ENCODE measurements at places on chromosomes 11 and 22.

DNA sequence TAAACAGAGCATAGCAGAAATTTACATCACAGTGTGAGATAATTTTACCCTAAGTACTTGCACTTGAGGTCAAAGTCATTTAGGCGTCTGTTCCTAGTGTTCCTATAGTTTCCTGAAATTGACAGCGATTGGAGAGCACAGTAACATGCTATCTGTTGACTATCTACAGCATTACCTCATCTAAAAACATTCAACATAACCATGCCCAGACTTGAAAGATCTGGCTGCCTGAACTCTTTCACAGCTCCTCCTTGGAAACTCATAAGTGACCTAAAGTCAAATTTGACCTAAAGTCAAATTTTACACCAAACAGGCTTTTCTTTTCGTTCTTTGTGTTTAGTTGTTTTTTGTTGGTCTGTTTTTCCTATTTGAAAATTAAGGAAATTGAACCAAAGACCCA, 233.8 kb upstream of the UBASH3B start:
- no peak for DNase-seq

DNA sequence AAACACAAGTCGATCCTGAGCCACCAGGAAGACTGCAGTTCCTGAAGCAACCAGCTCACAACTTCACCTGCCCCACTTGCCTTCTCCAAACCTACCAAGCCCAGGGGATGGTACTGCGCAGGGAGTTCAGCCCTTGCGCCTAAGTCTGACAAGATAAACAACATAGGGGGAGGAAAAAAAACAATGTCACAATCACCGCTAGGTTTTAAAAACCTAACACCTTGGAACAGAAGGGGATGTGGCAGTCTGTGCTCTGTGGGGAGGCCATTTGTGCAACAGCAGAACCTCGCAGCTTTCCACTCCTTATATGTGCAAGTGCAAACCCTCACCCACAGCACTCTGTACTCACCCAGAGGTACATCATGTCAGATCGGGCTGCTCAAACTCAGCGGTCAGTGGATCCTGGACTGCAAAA, 134.2 kb downstream of the RBFOX2 start:
- DNase-seq: no peak

DNA sequence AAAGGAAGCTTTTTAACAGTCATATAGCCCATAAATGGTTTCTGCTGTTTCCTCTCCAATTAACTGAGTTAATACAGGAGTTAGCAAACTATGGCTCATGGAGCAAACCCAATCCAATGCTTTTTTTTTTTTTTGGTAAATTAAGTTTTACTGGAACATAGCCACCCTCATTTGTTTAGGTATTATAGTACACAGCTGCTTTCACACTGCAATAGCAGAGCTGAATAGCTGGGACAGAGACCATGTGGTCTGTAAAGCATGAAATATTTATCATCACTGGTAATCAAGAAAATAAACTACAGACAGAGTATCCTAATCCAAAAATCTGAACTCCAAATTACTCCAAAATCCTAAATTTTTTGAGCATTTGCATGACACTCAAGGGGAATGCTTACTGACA, 53.7 kb downstream of the RDX start:
- no peak for DNase-seq

DNA sequence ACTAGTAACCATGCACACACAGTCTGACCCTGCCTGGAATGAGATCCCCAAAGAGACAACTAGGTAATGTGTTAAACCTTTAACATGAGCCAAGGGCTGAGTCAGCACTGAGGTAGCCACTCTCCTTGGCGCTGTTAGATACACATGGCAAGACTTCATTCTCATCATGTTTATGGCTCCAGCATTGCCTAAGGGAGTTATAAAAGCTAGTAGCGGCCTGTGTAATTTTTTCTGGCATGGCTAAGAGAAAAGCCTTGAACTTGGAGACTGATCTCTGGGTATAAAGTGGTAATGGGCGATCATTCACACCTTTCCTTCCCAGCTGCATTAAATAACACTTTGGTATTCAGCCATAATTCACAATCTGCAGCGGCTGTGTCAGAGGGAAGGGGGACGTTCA, 779.7 kb upstream of the LRRC4C start:
- DNase-seq: peak; percentile 53

GRCh38 chr11:132158696-132159095, 788.3 kb downstream of the NTM start:
- DNase-seq: no peak

GRCh38 chr11:19107125-19107524, 9.8 kb upstream of the ZDHHC13 start:
- no peak for DNase-seq

DNA sequence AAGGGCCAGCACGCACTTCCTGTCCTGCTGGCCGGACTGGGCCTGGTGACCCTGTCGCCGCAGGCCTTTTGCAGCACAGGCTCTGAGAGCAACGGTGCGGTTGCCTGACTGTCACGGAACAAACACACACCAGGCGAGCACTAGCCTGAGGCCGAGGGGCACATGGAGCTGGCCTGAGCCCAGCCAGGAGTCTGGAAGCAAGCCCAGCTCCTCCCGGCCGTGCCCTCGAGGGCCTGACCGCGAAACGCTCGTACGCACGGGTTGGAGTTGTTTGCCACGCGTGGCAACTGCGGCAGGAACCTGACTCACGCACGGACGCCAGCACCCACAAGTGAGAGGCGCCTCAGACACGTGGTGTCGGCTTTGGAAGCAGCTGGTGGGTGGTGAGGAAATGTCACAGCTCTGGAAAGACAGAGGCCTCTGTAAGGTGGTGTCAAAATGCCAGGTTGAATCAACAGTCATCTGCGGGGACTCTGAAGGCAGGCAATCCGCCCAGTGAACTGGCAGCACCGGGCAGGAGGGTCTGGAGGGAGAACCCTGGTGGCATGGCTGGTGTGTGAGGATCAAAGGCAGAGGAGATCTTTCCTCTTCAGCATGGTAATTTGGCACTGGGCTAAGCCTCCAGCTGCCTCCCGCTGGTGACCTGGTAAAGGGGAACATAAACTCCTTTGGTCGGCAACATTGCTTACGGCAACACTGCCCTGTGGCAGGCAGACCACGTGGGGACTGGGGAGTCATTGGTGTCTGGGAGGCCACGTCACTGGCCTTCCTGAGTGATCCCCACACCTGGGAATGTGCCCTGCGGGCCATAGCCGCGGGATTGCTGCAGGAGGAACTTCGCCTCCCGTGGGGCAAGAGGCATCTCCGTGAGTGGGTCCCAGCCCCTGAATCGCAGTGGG, 15.3 kb upstream of the IL17REL start:
- DNase-seq: no peak

DNA sequence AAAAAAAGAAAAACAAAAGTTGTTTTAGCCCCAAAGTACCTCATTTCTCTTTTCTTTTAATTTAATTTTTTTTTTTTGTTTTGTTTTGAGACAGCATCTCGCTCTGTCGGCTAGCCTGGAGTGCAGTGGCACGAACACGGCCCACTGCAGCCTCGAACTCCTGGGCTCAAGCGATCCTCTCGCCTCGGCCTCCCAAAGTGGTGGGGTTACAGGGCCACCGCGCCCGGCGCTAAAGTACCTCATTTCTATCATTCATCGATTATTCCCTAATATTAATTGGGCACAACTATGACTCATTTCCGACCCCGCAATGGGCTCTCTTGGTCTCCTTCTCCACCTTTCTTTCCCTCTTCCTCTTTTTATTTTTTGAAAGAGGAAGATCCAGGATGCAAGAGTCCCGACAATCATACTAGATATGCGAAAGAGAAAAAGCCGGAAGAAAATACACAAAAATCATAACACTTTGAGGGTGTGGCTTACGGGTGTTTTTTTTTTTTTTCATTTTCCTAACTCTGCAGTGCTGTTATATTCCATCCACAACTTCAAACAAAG, 475 bp upstream of the AIP start:
- DNase-seq: no peak

GRCh38 chr11:2716376-2717095, 16.7 kb upstream of the KCNQ1OT1 start:
- DNase-seq: no peak

DNA sequence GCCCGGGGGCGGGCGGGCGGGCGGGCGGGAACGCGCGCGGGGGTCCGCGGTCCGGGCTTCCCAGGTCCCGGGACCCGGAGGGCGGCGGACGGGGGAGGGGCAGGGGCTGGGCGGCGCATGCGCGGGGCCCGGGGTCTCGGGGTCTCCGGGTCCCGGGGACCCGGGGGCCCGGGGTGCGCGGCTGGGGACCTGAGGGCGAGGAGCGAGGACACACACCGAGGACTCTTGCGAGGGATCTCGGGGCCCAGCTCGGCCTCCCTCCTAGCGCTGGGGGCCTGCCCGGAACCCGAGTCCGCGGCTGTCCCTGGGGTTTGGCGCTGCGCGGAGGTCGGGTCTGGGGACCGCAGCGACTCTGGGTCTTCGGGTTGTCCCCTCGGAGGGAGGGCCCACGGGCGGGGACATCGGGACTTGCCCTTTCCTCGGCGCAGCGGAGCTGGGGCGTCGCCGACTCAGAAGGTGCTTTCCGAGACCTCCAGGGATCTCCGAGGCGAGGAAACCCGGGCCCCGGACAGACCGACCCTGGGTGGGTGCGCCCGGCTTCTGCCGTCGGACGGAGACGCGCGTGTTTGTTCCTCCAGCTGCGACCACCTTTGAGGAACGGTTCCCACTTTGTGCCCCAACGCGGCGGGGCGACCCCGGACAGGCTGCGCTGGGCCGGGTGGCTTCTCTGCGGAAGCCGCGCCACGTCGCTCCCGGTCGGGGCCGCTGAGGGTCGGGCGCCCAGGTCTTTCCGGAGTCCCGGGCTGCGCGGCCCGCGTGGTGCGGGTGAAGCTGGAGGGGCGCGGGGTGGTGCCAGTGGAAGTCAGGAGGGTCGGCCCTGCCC, 540 bp downstream of the PPARA start:
- no peak for DNase-seq

GRCh38 chr11:45097721-45098493, 48.5 kb upstream of the PRDM11 start:
- peak; percentile 56 for DNase-seq

- peak; percentile 48 for DNase-seq
Observed at GRCh38 chr11:72719144-72719543, 33.1 kb downstream of the ARAP1 start.

DNA sequence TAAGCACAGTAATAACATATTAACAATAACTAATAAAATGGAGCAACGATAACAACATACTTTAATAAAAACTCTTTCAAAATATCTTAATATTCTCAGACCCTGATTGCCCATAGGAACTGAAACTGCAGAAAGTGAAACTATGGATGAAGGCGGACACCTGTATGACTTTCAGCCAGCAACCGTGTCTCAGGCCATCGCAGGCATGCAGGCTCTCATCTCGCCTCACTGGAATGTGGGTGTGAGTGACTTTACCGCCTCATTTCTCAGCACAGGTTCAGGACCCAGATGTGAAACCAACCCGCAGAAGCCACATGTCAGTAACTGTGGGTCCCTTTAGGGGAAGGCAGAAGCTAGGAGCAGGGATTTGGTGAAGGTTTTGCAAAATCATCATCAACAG, 539.1 kb downstream of the FAM181B start:
- DNase-seq: no peak

- no peak for DNase-seq
Observed at GRCh38 chr11:118597556-118597955, 9.9 kb upstream of the PHLDB1 start.

- no peak for DNase-seq
Observed at GRCh38 chr22:46287873-46288751, 8.6 kb upstream of the GTSE1 start.

DNA sequence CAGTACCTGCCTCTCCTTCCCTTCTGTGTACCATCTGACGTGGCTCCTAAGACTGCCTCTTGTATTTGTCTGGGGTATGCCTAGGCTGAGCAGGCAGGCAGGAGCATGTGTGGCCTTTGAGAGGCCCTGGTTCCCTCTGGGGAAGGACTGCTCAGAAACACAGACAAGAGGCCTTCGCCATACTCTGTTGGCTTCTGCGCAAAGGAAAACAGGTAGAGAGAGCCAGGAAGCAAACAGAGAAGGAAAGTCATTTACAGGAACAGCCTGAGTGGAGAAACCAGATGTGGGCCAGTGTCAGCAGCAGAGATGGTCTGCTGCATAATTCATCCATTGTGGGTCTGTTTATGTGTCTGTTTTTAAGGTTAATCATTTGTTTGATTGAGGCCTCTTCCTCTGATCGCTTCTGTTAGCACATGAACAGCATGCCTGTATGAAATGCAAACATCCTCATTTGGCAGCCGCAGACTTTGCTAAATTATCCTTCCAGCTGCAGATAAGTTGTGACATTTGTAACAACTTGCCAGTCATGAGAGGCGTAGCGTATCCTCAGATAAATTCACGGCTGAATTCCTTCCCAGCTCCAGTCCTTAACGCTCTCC, 119.4 kb downstream of the GALNT18 start:
- no peak for DNase-seq

- no peak for DNase-seq
Observed at GRCh38 chr22:46413725-46414379, 78.3 kb downstream of the TRMU start.

DNA sequence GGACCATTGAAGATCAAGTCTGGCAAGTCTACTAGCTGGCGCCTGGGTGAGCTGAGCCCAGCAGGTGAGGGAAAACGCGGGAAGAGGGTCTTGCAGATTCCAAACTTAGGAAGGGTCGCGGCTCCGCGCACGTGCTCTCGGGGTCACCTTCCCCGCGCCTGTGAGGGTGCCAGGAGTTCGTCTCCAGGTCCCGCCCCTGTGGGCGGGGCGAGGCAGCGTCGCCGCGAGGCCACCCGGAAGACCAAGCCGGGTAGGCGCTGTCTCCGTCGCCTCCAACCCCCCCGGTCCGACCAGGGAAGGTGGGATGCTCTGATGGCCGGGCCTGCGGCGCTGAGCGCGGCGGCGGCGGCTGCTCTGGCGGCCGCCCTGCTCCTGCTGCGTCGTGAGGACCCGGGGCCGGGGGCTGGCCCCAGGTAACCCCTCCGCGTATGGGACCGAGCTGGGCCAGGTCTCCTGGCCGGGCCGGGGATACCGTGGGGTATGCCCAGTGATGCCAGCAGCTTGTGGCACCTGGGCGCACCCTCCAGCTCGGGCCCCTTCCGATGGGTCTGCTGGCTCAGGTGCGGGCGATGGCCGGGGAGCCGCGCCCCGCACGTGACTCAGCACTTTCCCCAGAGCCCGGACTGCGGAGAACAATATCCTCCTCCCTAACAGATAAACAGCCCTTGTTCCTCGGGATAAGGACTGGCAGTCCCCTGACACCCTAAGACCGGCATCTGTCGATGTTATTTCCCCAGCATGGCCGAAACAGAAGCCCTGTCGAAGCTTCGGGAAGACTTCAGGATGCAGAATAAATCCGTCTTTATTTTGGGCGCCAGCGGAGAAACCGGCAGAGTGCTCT, at the start of gene HTATIP2:
TSS of gene HTATIP2 (plus strand) at position 215 of the 841 bp plus-strand sequence. CDS start at position 739, 524 bp downstream.
- no peak for DNase-seq

GRCh38 chr11:34160791-34161190, 55.4 kb downstream of the NAT10 start:
- DNase-seq: no peak

Measured in AG10803 (cell line).